ENCODE measurements at places on chromosomes 1 and 21.

DNA sequence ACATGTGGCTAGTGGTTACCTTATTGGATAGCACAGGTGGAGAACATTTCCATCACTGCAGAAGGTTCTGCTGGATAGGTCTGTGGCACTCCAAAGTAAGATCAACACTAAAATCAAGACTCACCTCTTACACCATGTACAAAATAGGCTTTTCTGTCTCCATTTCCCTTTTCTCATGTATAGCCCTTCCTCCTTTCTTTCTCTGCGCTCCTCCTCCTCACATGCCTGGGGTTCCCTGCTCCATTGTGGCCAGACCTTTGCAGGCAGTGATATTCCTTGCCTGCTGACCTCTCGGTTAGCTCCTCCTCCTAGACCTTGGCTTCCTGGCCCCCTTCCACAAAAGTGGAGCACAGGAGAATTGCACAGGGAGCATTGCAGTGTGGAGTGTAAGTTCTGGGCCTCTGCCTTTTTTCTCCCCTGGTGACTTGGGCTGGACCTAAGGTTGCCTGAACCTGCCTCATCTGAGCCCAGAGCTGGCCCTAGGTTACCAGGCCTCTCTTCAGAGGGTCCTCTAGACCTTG, 33.2 kb upstream of the RBM15 start:
- DNase-seq: no peak

DNA sequence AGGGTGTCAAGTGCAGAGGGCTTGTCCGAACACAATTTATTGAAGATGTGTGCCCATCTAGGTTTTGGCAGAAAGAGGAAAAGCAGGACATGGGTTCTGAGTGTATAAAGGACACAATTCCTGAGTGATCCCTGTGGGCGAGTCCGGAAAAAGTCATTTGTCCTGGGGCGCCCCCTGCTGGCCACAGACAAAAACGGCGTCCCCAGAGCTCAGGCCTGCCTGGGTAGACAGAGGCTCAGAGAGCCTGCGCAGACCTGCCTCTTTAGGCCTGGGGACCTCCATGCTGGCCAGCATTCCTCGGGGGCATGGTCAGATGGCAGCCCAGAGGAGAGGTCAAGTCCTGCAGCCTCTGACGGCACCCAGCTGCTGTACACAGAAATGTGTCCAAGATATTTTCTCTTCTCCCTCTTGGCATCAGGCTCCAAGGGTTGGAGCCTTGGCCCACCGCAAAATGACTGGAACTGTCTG, 65.5 kb upstream of the LRP8 start:
- peak; percentile 50 for DNase-seq

GRCh38 chr1:62142496-62142895, 52.2 kb upstream of the L1TD1 start:
- DNase-seq: no peak

GRCh38 chr1:41479000-41479807, 5.3 kb downstream of the EDN2 start:
- DNase-seq: no peak

- no peak for DNase-seq
These were observed 3.2 kb upstream of the ATP1A2 start for GRCh38 chr1:160112357-160112756.

GRCh38 chr1:192776998-192777397, 31.8 kb upstream of the RGS2 start:
- DNase-seq: no peak

DNA sequence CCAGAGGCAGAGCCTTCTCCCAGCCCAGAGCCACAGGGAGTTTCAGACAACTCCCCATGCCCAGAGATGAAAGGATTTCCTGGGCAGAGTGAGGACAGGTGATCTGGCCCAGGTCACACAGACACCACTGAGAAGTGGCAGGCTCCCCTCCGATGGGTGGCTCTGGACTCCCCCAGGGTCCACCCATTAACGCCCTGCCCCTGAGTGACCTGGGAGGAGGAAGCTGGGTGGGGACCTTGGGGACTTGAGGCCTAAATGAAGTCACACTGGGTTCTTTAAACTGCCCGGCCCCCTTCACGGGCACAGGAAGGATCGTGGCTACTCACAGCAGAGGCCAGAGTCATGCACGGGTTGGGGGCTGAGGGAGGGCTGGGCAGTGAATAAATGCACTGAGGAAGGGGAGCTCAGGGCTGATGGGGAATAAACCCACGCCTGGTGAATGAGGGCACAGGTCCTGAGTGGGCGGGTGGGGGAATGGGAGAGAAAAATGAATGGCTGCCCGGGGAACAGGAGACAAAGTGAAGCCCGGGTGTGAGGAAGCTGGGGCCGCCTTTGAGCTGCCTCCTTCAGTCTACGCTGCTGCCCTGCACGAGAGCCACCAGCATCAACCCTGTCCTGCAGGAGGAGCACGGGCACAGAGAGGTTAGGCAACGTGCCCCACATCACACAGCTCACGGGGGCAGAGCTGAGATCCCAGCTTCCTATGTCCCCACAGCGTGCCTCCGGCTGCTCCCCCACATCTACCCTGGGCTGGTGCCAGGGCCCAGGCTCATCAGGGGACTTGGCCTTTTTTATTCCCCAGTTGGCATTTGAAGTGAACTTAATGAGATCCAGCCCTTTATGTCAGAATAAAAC, 404.3 kb downstream of the MATN1 start:
- DNase-seq: no peak

GRCh38 chr1:185534801-185535200, 199.4 kb upstream of the HMCN1 start:
- no peak for DNase-seq

Data from NCI-H1436 (cell line).